ENCODE measurements at places on chromosomes 2 and 18.

GRCh38 chr2:67548317-67549201 is 151.4 kb downstream of the ETAA1 start:
- DNase-seq = no peak

- no peak for DNase-seq
Observed at GRCh38 chr2:210859314-210859713, 302.9 kb downstream of the CPS1 start.

- no peak for DNase-seq
Observed at GRCh38 chr2:236599059-236599458, 29.4 kb downstream of the ACKR3 start.

DNA sequence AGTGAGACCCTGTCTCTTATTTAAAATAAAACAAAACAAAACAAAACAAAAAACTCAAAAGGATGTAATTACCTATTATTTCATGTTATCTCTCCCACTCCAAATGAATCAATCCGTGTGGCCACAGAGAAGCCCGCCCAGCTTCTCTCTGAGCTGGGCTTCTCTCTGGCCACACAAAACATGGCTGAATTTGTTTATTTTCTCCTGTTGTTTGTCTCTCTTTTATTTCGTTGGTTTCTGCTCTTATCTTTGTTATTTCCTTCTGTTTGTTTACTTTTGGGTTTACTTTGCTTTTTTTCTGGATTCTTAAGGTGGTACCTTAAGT is 1.5 kb upstream of the TRABD2A start:
- no peak for DNase-seq

- DNase-seq = no peak
Observed at GRCh38 chr2:97675430-97676113, 6.1 kb downstream of the C2orf92 start.

- no peak for DNase-seq
Observed at GRCh38 chr2:110680709-110681108, 2.8 kb upstream of the BUB1 start.

DNA sequence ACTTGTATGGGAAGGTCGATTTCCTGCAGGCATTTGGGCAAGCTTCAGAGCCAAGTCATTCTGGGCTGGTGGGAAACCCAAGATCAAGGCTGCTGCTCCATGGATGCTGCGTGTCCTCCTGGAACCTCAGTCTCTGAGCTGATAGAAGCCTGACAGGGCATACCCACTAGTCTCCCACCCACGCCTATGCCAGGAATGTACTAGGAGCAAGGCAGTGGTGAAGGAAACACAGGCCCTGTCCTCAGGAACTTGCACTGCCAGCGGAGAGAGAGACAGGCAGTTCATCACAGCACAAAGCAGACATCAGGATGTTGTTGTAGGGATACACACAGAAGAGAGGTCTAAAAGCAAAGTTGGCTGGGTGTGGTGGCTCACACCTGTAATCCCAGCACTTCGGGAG is 84.2 kb downstream of the PLB1 start:
- DNase-seq = no peak

DNA sequence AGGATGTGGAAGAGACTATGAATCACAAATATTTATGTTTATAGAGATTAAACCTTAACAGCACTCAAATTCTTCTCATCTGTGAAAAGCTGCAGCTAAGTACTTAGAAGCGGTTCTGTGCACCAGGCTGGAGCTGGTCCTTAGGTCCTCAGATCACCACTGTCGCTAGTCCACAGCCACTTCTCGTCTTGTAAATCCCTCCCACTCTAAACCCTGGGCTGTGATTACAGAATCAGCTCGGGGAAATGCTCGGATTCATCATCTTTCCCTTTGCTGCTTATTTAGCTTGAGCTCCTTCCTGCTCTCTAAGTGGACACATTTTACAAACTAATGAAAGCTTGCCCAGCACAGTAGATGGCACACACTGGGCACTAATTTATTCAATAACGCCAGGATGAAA is 61.7 kb downstream of the RNF152 start:
- no peak for DNase-seq

DNA sequence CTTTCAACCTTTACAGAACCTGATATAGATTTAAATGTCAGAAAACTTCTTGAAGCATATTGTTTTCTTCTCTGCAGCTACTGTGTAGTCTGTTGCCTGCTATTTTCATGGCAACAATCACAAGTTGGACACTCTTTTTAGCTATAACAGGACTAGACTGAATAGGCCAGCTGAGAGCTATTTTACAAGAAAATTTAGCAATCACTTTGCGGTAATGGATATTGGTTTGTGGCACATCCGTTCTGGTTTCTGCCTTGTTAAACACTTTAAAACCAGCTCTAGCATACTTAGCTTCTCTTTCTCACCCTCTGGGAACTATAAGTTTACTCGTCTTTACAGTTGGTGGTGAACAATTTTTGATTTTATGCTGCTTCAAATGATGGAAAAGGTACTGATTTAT is 125.7 kb downstream of the MAP2 start:
- no peak for DNase-seq

GRCh38 chr18:26456070-26456491 is 92.3 kb downstream of the KCTD1 start:
- DNase-seq = no peak

DNA sequence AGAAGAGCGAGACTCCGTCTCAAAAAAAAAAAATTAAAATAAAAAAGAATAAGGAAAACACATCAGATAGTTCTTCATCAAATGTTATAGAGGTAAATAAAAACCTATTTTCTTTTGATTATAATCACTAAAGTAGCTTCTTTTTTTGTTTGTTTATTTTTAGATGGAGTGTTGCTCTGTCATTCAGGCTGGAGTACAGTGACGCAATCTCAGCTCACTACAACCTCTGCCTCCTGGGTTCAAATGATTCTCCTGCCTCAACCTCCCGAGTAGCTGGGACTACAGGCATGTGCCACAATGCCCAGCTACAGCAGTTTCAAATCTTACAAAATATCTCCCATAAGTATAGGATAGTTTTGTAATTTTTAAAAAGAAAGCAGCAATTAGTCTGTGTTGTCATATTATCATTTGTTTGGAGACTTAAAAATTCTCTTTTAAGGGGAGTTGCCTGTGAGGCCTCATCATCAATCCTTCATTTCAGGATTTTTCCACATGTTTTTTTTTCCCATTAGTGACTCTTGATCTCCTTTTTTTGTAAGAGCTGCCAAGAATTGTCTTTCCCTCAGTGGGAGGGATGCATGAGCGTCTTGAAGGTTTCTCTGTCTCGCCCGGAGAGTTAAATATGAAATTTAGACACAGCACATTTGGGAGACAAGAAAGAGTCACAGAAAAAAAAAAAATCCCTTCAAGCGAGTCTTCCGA is 275.9 kb downstream of the CDCA7 start:
- DNase-seq = no peak

- DNase-seq = peak; percentile 17
Observed at GRCh38 chr2:118865106-118865505, 17.7 kb upstream of the EN1 start.

GRCh38 chr2:72917138-72917876 is at the start of gene EMX1:
Gene EMX1 (plus strand): TSS chr2:72917519. CDS start chr2:72917853, 334 bp downstream.
- DNase-seq = peak; percentile 72

GRCh38 chr2:163757814-163758213 is 22.0 kb upstream of the FIGN start:
- no peak for DNase-seq

GRCh38 chr2:130872741-130873125 is 36.0 kb downstream of the ARHGEF4 start:
- no peak for DNase-seq

GRCh38 chr2:51350100-51350499 is 318.2 kb upstream of the NRXN1 start:
- DNase-seq = no peak

DNA sequence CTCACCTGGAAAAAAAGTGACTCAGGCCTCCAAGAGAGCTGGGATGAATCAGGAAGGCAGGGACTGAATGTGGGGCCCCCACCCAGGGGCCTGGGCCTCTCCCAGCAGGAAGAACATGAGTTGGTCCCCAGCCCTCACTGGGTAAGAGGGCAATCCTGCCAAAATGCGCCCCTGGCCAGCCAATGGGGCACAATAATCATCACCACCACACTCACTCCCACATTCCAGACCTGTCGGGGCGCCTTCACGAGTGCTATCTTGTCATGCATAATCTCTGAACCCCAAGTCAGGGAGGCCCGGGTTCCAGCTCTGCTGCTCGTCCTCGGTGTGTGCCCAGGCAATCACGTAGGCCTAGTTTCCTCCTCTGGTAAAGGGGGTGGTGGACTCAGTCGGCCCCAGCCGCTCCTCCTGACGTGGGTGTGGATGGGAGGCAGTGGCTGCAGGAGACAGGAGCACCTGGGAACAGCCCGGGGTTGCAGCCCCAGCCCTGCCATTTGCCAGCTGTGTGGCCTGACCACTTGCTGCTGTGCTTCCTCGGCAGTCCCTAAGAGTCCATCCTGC is 115.1 kb downstream of the CYP26B1 start:
- no peak for DNase-seq

GRCh38 chr2:36770542-36771287 is 74.2 kb downstream of the VIT start:
- DNase-seq = no peak

DNA sequence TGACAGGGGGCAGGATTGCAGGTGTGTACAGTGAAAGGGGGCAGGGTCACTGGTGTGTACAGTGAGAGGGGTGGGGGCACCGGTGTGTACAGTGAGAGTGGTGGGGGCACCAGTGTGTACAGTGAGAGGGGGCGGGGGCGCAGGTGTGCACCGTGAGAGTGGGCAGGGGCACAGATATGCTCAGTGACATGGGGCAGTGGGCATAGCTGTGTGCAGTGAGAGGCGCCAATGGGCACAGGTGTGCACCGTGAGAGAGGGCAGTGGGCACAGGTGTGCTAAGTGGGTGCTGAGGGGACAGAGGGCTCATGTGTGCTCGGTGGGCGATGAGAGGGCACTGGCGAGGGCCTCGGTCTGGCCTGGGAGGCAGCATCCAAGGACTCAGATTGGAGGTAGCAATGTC is 63.0 kb downstream of the GREB1 start:
- DNase-seq = no peak

GRCh38 chr2:158191076-158191895 is 89.6 kb downstream of the UPP2 start:
- DNase-seq = peak; percentile 10

DNA sequence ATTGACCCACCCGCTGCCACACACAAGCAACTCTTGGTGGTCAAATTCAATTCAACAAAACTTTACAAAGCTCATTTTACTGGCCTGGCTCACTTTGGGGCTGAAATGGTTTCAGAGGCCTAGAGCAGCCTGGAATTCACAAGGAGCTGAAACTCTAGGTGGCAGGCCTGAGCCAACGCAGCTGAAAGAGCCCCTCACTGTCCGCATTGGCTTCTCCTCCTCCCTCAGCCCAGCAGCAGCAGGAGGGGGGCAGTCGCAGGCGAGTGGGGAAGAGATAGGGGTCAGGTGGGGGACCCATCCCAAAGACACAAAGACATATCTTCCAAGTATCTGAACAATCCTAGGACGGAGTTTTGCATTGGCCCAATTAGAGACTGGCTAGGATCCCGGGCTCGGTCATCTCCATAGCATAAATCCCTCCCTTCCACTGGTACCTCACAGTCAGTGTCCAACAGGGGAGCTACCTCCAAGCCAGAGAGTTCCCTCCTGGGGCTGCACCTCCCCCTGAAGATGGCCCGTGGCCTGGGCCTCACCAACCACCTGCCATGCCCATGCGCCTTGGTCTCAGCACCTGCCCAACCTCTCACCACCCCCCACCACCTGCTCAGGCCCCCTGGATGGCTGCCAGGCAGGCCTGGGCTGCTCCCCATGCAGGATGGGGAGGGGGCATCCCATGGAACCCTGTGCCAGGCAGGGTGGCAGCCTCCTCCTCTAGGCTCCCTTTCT is 113.4 kb downstream of the ZBTB7C start:
- DNase-seq = peak; percentile 83

DNA sequence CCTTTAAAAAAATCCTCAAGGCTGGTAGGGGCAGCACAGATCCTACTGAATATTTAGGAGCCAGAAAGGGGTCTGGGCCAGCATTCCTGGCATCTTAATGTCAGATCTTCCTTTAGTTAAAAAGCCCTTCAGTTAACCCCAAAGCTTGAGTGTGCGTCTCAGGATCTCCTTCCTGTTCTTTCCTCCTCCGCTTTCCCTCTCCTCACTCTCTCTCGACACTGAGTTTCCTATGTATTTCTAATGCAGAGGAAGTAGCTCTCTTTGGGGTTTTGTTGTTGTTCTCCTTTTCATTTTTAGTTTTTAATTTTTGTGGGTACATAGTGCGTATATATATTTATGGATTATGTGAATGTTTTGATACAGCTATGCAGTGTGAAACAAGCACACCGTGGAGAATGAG is 109.9 kb upstream of the COPS8 start:
- DNase-seq = no peak

GRCh38 chr2:102264952-102265351 is 46.4 kb upstream of the IL1RL1 start:
- DNase-seq = no peak

GRCh38 chr2:239534581-239535412 is 134.0 kb upstream of the HDAC4 start:
- DNase-seq = no peak

GRCh38 chr2:110873056-110873502 is 140.7 kb downstream of the ACOXL start:
- no peak for DNase-seq

- no peak for DNase-seq
Observed at GRCh38 chr2:69139778-69140670, 127.0 kb downstream of the ANTXR1 start.

DNA sequence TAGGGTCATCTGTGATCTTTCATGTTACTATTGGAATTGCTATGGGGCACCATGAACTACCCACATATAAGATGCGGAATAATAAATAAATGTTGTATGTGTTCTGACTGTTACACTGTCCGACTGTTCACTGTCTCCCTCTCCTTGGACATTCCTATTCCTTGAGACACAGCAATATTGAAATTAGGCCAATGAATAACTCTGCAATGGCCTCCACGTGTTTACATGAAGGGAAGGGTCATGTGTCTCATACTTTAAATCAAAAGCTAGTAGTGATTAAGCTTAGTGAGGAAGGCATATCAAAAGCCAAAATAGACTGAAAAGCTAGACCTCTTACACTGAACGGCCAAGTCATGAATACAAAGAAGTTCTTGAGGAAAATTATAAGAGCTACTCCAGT is 751.3 kb downstream of the SOCS6 start:
- no peak for DNase-seq

- no peak for DNase-seq
Observed at GRCh38 chr2:239853121-239853520, 172.0 kb downstream of the NDUFA10 start.

GRCh38 chr18:3328532-3328931 is 66.6 kb downstream of the MYL12B start:
- DNase-seq = no peak

DNA sequence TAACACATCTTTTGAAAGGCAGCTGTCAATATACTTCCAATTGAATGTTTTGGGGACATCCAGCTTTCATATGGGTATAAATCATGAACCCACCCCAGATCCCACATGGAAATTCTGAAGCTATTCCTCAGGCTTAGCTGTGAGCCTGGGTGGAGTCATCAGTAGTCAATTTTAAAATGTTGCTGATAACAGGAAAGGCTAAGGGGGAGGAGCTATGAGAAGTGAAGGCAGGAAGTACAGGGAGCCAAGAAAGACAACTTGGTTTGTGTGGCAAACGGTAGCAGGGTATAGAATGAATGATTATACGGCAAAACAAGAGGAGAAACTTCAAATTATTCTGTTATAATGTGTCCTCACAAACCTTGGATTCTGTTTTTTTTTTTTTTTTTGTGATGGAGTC is 108.6 kb downstream of the QPCT start:
- no peak for DNase-seq

Measured in NCI-H1105 (cell line).